GM06990 (cell line): ENCODE measurements at places on chromosomes 2 and 18.
A peak's percentile ranks its signal among the peaks of the same experiment; 100 is the strongest.

DNA sequence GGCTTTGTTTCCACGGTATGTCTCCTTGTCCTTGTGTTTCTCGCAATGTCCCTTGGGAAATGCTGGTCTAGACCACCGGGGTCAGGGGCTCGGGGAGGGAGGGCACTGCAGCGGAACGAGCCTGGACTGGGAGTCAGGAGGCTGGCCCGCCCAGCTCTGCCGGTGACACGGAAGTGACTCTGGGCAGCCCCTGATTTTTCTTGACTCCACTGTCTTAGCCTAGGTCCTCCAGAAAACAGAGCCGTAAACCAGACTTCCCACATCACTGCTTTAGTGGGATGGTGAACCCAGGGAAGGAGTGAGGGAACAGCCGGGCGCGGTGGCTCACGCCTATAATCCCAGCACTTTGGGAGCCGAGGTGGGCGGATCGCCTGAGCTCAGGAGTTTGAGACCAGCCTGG is 144.2 kb downstream of the ASB1 start:
- no peak for DNase-seq

DNA sequence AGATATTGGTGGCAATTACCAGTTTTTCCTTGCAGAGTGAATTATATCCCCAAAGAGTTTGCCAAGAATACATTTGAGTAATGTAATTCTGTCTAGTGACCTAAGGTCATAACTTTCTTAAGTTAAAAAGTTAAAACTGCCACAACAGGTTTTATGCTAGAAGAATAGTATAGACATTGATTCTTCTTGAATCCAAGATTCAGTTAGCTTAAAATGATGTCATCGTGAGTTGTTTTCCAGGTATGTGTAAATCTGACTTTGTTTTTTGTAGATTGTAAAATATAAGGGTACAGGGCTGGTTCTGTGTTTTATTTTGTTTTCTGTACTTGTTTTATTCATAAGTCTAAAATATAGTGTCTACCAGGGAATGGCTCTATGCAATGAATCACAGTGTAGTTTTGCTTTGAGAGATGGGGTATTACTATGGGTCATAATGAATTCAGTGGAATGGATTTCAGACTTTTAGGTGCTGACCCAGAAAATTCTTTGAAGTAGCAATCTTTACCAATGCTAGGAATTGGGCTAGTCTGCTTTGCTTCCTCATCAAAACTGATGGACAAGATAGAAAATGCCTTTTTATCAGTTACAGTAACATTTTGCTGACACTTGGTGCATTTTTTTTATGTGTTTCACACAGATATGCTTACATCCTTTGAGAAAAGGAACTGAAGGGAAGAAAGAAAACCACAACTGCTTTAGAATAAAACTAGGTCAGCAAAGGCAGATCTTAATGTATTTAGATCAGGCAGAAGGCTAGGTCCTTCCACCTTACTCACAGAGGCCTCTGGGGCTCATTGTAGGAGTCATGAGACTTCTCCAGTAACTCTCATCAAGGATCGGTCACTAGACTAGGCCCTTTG is 20.8 kb upstream of the MGAT5 start:
- peak; percentile 32 for DNase-seq

DNA sequence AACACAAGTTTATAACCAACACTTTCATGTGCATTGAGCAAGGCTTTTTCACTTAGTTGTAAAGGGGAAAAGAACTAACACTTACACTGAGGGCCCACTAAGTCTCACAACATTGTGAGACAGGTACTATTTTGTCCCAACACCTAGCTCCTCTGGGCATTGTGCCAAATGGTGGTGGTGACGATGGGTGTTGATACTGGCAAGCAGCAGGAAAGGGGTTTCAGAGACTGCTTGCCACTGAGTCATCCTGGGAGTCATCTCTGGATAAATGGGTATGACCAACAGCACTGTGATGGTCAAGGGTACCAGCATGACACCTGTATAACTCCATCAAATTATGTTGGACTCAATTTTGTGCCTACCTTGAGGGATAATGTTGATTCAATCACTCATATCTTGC is 138.8 kb upstream of the ITGA6 start:
- no peak for DNase-seq

GRCh38 chr2:50606860-50607259 is 425.1 kb downstream of the NRXN1 start:
- no peak for DNase-seq

DNA sequence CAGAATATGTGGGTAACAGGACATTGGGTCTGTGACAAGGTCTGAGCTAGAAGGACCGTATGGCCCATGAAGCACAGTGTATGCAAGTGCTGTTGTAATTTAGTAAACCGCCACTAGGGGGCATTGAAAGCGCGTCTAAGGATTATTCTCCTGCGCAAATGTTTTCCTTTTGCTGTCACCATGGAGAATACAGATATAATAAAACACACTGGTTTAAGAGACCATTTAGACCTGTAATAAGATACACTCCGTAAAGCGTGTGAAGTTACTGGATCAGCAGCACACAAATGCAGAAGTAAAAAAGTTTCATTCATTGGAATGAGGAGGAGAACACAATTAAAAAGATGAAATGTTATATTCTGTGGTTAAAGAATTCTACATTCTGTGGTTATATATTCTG is 272.4 kb downstream of the AGAP1 start:
- DNase-seq: no peak

DNA sequence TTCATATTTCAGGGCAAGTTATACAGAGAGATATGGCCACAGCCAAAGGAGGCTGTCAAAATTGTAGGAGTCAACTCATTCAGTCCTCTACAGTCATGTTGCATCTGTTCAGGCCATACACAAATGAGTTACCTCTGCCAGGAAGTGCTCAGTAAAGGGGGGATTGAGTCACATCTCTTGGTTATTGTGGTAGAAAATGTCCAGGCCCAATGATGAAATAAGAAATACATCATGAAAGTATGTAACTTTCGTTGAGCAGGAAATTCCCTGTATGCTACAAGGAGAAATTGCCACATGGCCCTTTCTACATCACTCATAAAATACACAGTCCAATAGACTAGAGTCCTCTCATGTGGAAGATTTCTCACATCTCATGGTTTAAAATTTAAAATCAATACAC is 103.9 kb upstream of the COL3A1 start:
- no peak for DNase-seq

- DNase-seq: no peak
Observed at GRCh38 chr2:169287666-169288065, 74.7 kb downstream of the LRP2 start.

DNA sequence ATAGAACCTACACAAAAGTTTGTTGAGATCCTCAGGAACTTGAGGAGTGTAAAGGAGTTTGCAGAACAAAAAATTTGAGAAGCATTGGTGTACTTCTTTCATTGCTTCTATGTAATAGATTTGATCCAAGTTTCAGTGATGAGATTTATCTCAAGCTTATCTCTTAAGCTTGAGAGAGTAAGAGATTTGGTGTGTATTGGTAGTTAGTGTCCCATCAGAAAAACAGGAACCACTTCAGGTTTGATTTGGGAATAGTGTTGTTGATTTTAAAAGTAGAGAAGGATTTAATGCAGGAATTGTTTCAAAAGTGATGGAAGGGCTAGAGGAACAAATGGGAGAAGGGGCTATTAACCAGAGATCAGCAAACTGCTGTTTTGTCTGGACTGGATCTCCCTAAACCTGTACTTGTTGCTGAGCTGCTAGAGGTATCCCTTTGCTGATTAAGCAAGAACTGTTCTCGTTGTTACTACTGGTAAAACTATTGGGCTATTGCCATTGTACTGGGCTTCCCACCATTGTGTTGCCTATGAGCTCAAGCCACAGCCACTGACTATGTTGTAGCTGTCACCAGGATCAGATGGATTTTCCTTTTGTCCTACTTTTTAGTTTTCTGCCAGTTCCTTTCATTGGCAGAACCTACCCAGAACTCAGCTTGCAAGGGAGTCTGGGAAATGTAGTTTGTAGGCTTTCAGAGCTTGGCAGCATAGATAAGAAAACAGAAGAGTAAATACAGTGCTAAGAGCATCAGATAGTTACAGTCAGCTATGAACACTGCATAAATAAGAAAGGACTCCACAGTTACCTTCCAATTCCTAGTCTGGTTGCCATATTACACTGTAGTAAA is 39.3 kb downstream of the RAB10 start:
- DNase-seq: no peak

- DNase-seq: no peak
Observed at GRCh38 chr2:200578778-200579177, 7.0 kb upstream of the AOX1 start.

DNA sequence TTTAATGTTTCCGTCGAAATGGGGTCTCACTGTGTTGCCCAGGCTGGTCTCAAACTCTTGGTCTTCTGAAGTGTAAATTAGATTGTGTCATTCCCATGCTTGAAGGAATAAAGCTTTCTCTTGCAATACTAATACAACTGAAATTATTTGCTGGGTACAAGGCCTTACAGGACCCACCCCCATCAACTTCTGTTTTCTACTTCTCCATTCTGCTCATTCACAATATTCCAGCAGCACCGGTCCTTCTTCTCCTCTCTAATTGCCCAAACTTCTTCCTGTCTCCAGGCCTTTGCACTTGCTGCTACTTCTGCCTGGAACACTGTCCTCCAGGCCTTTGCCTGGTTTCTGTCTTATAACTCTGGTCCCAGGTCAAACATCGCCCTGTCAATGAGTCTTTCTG is 73.8 kb downstream of the APOB start:
- DNase-seq: no peak

- DNase-seq: peak; percentile 67
Observed at GRCh38 chr18:79625195-79625923, 54.2 kb upstream of the CTDP1 start.

DNA sequence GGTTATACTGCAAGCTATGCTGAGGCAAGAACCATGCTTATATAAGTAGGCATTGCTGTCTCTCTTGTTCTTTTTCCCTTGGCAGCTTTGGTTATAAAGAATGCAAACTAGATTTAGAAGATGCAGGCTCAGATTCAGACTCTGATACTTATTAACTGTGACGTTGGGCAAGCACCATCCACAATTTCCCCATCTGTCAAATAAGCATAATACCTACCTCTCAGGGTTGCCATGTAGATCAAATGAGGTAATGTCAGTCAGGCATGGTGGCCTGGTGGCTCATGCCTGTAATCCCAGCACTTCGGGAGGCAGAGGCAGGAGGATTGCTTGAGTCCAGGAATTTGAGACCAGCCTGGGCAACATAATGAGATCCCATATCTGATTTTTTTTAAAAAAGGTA is 21.7 kb downstream of the ITGAV start:
- no peak for DNase-seq

- no peak for DNase-seq
Observed at GRCh38 chr2:156935616-156936015, 321.9 kb upstream of the GALNT5 start.

DNA sequence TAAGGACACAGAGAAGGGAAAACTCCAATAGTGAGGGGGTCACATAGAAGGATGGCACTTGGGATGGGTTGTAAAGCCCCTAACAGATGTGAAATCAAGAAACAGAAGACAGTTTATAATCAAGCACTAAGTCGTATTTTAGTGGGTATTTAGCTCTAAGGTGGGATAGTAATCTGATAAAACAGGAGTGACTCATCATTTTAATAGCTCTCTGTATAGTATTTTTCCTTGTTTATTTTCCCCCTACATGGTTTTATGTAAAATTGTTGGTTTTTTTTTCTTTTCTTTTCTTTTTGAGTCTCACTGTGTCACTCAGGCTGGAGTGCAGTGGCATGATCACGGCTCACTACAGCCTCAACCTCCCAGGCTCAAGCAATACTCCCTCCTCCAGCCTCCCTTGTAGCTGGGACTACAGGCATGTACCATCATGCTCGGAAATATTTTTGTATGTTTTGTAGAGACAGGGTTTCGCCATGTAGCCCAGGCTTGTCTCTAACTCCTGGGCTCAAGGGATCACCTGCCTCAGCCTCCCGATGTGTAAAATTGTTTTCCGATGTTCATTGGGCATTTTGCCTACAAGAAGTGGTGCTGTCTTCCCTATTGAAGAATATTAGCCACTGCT is 142.6 kb upstream of the SERPINE2 start:
- DNase-seq: no peak

- no peak for DNase-seq
Observed at GRCh38 chr18:46421973-46422551, 235.0 kb downstream of the LOXHD1 start.

GRCh38 chr2:186950694-186951093 is 101.7 kb upstream of the ZSWIM2 start:
- DNase-seq: no peak

- DNase-seq: no peak
Observed at GRCh38 chr2:117858336-117858735, 43.8 kb downstream of the DDX18 start.

GRCh38 chr2:74573747-74574562 is 19.4 kb downstream of the DOK1 start:
- no peak for DNase-seq

GRCh38 chr18:8513249-8513648 is 96.0 kb upstream of the RAB12 start:
- no peak for DNase-seq

- DNase-seq: peak; percentile 82
Observed at GRCh38 chr18:62524440-62525200, 1.8 kb downstream of the ZCCHC2 start.

DNA sequence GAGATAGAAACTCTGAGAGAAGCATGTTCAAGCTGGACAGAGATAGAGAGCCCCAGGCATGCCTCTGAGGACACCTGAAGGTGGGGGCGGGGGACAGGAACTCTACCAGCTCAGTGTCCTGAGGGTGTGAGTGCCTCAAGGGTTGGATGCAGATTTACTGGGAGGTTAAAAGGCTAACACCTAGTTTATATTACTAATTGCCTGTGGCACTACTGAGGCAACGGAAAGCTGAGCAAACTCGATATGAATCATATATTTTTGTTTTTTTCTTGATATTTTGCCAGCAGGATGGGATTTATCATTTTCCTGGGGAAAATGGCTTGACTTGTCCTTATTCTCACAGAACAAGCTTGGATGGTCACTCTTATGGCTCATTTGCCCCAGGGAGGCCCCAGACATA is 319.5 kb downstream of the ALK start:
- no peak for DNase-seq

GRCh38 chr2:181313845-181314244 is 143.3 kb upstream of the ITGA4 start:
- DNase-seq: peak; percentile 26
